Nephron progenitor cell (in vitro differentiated cells): ENCODE measurements at places on chromosomes 1 and 21.

DNA sequence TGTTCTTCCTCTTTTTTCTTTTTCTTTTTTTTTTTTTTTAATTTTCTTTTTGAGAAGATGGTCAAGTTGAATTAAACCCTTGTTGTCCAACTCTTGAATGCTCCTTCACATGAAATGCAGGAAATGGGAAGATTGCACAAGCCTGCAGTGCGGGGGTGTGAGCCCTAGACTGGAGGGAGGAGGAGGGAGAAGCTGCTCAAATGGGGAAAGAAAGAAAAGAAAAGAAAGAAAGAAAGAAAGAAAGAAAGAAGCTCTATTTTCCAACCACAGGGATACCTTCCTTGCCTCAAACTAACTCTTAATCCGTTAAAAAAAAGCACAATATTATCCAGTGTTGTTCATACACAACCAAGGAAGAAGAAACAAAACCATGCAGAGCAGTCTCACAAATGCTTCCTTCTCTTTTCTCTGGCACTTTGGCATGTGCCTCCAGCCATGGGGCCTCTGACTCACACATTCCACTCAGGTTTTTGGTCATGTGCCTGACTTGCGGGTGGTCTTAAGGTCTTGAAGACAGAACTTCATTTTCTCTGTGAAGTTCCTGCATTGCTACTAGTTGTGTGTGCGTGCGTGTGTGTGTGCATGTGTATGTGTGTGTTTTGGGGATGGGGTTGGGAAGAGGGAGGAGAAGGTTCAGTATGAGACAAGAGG is 276.1 kb downstream of the RPS6KC1 start:
- H3K27ac ChIP-seq = no peak overlapping the region
- no peaks in the 10 kb centered on the region for H3K36me3 ChIP-seq
- peaks cover 15% of the 10 kb centered on the region for H3K4me1 ChIP-seq
- no peak overlapping the region for H3K4me3 ChIP-seq
- no peak for DNase-seq

- H3K4me1 ChIP-seq = peaks cover 24% of the 10 kb centered on the region
- H3K36me3 ChIP-seq = no peaks in the 10 kb centered on the region
- DNase-seq = no peak
- peak overlapping the region; percentile 45 for H3K4me3 ChIP-seq
These were observed 1.5 kb upstream of the KIF17 start for GRCh38 chr1:20719261-20719660.

- no peak overlapping the region for H3K4me3 ChIP-seq
- no peak overlapping the region for H3K27ac ChIP-seq
- peaks cover 27% of the 10 kb centered on the region for H3K27me3 ChIP-seq
- H3K4me1 ChIP-seq = peaks cover 24% of the 10 kb centered on the region
These were observed 43.4 kb upstream of the WNT4 start for GRCh38 chr1:22186311-22186710.

DNA sequence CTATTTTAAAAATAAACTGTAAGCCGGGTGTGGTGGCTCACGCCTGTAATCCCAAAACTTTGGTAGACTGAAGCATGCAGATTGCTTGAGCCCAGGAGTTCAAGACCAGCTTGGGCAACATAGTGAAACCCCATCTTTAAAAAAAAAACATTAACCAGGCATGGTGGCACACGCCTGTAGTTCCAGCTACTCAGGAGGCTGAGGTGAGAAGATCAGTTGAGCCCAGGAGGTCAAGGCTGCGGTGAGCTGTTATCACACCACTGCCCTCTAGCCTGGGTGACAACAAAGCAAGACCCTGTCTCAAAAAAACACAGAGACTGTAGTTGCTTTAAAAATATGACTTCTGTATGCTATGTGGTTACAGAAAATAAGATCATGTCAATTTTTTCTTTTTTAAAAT is 24.3 kb upstream of the LSS start:
- DNase-seq = no peak
- no peak overlapping the region for H3K4me3 ChIP-seq
- H3K27ac ChIP-seq = no peak overlapping the region
- H3K36me3 ChIP-seq = peaks cover 79% of the 10 kb centered on the region
- peaks cover 4% of the 10 kb centered on the region for H3K27me3 ChIP-seq

GRCh38 chr1:50796272-50796671 is 163.8 kb downstream of the FAF1 start:
- peak overlapping the region; percentile 19 for H3K27ac ChIP-seq
- no peak for DNase-seq
- H3K4me1 ChIP-seq = no peaks in the 10 kb centered on the region
- no peak overlapping the region for H3K4me3 ChIP-seq

DNA sequence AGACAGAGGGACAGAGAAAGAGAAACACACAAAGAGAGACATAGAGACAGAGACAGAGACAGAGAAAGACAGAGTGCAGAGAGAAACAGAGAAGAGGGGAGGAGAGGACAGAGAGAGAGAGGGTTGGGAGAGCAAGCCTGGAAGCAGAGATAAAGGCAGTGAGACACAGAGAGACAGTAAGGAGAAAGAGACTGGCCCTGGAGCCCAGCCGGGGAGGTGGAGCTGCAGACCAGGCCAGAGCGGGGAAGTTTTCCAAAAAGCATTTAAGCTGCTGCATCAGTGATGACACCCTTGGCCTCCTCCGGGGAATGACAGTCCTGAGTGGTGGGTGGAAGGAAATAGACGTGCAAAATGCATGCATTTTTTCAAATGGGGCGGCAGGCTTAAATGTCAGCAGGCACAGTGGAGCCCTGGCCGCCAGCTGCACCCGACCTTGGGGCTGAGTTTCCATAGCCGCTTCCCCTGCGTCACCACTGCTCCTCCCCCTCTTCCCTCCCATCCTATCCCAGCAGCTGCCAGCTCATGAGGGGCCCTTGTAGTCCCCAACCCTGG is 95.4 kb upstream of the KLHDC7A start:
- peaks cover 26% of the 10 kb centered on the region for H3K27me3 ChIP-seq
- H3K4me1 ChIP-seq = peaks cover 63% of the 10 kb centered on the region
- peak; percentile 59 for DNase-seq
- peak overlapping the region; percentile 0 for H3K27ac ChIP-seq

GRCh38 chr1:63691701-63692425 is 82.0 kb upstream of the ROR1 start:
- no peaks in the 10 kb centered on the region for H3K36me3 ChIP-seq
- H3K27ac ChIP-seq = no peak overlapping the region
- H3K4me1 ChIP-seq = peaks cover 8% of the 10 kb centered on the region
- no peak overlapping the region for H3K4me3 ChIP-seq
- peaks cover 12% of the 10 kb centered on the region for H3K27me3 ChIP-seq
